ENCODE measurements at places on chromosomes 7 and 10.
A peak's percentile ranks its signal among the peaks of the same experiment; 100 is the strongest.

DNA sequence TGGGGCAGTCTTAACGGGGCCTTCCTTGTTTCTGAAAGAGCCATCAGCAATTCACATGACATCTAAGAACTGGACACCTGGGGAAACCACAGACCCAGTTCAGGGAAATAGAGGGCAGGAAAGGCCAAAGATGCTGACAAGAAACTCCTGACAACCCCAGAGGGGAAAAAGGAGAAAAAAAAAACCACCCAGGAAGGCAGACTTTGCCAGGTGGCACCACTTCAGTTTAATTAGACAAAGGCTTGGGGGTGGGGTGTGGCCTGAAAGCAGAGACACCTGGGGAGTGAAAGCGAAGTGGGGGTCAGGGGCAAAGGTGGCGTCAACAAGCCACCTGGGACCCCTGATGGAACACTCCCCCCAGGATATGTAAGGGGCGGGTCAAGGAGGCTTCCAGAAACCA is 53.6 kb downstream of the RAB11FIP2 start:
- no peaks in the 10 kb centered on the region for H3K27me3 ChIP-seq
- no peaks in the 10 kb centered on the region for H3K4me1 ChIP-seq
- no peak overlapping the region for H3K4me3 ChIP-seq
- H3K27ac ChIP-seq: no peak overlapping the region
- DNase-seq: no peak

- H3K36me3 ChIP-seq: no peaks in the 10 kb centered on the region
- no peak overlapping the region for H3K4me3 ChIP-seq
- no peaks in the 10 kb centered on the region for H3K27me3 ChIP-seq
Observed at GRCh38 chr7:101547916-101548661, 81.0 kb downstream of the MYL10 start.

- H3K27ac ChIP-seq: no peak overlapping the region
- H3K4me3 ChIP-seq: no peak overlapping the region
- H3K27me3 ChIP-seq: no peaks in the 10 kb centered on the region
- no peaks in the 10 kb centered on the region for H3K36me3 ChIP-seq
Observed at GRCh38 chr10:103064956-103065355, 128.1 kb downstream of the NT5C2 start.

- peaks cover 42% of the 10 kb centered on the region for H3K4me1 ChIP-seq
- H3K27me3 ChIP-seq: no peaks in the 10 kb centered on the region
- H3K4me3 ChIP-seq: no peak overlapping the region
- no peak overlapping the region for H3K27ac ChIP-seq
- H3K36me3 ChIP-seq: no peaks in the 10 kb centered on the region
Observed at GRCh38 chr7:44750921-44751571, 2.4 kb downstream of the ZMIZ2 start.

DNA sequence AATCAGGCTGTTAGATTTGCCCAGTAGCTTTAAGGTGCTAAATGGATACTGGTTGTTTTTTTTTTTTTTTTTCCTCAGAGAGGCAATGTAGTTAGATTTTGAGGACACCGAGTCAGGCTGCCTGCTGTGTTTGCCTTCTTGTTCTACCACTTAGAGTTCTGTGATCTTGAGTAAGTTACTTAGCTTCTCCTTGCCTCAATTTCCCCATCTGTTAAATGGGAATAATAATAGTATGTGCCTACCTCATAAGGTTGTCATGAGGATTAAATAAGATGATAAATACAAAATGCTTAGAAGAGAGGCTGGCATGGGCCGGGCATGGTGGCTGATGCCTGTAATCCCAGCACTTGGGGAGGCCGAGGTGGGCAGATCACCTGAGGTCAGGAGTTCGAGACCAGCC is 14.6 kb downstream of the MORN4 start:
- H3K36me3 ChIP-seq: no peaks in the 10 kb centered on the region
- no peak overlapping the region for H3K4me3 ChIP-seq
- H3K4me1 ChIP-seq: no peaks in the 10 kb centered on the region
- no peaks in the 10 kb centered on the region for H3K27me3 ChIP-seq
- DNase-seq: no peak

- no peak for DNase-seq
- H3K27ac ChIP-seq: no peak overlapping the region
- H3K27me3 ChIP-seq: no peaks in the 10 kb centered on the region
- no peak overlapping the region for H3K4me3 ChIP-seq
- no peaks in the 10 kb centered on the region for H3K4me1 ChIP-seq
Observed at GRCh38 chr7:128672927-128673517, 930 bp downstream of the GARIN1A start.

DNA sequence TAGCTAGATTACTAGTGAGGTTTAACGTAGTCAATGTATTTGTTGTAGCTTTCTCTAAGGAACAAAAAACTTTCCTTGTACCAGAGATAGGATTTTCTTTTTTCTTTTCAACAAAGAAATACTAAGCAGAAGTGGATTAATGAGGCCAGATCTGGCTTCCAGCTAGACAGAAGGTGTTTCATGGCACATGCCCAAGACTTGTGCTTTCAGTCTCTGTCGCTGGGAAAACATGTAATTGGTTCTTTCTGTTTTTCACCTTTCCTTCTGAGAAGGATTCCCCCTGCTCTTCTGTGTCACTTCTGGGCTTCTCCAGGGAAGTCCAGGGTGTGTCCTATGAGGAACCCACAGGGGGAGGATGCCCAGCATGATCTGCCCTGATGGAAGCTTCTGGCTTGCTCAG is 492.2 kb downstream of the CCSER2 start:
- no peaks in the 10 kb centered on the region for H3K4me1 ChIP-seq
- no peaks in the 10 kb centered on the region for H3K36me3 ChIP-seq
- H3K27me3 ChIP-seq: no peaks in the 10 kb centered on the region

GRCh38 chr10:95476469-95477174 is 84.5 kb downstream of the SORBS1 start:
- peak overlapping the region; percentile 92 for H3K27ac ChIP-seq
- no peak for DNase-seq
- H3K4me3 ChIP-seq: no peak overlapping the region
- no peaks in the 10 kb centered on the region for H3K27me3 ChIP-seq
- H3K4me1 ChIP-seq: no peaks in the 10 kb centered on the region

DNA sequence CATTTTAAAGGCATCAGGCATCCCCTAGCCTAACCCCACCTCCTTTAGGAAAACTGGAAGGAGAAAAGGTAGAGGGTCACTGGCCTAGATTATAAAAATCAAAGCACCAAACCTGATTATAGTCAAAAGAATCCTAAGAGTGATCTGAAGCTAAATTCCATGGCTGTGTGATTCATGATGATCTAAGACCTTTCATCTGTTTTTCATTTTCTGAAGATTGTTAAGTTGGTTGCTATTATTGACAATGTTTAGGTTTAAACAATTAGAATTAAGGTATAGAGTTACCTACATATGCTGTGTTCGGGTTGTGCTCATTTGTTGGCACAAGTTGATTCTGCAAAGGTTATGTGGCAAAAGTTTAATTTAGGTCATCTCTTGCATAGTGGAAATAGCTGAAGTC is 148.7 kb downstream of the BICC1 start:
- H3K4me3 ChIP-seq: no peak overlapping the region
- no peak overlapping the region for H3K27ac ChIP-seq
- no peak for DNase-seq
- no peaks in the 10 kb centered on the region for H3K27me3 ChIP-seq
- no peaks in the 10 kb centered on the region for H3K4me1 ChIP-seq
- H3K36me3 ChIP-seq: no peaks in the 10 kb centered on the region

DNA sequence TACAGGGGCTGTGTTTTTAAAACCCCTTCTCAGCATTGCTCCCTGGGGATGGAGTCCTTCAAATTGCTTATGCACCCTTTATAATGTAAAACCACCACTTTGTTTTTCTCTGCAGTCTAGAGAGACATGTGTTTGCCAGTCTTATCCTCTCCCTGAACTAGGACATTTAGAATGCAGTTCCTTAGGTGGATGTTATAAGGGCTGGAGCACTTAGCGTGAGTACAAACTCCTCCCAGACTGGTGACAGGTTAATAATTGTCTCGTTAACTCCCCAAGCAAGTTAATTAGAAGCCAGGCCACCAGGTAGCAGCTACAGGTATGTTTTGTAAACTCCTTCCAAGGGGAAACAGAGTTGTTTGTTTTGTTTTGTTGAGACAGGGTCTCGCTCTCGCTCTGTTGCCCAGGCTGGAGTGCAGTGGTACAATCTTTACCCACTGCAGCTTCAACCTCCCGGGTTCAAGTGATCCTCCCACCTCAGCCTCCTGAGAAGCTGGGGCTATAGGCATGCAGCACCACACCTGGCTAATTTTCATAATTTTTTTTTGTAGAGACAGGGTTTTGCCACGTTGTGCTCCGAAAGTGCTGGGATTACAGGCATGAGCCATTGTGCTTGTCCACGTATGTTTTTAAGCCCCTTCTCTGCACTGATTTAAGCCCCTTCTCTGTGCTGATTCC is 100.2 kb downstream of the FAM107B start:
- no peak for DNase-seq
- no peaks in the 10 kb centered on the region for H3K36me3 ChIP-seq
- no peak overlapping the region for H3K4me3 ChIP-seq
- H3K27me3 ChIP-seq: no peaks in the 10 kb centered on the region
- peaks cover 17% of the 10 kb centered on the region for H3K4me1 ChIP-seq
- no peak overlapping the region for H3K27ac ChIP-seq

DNA sequence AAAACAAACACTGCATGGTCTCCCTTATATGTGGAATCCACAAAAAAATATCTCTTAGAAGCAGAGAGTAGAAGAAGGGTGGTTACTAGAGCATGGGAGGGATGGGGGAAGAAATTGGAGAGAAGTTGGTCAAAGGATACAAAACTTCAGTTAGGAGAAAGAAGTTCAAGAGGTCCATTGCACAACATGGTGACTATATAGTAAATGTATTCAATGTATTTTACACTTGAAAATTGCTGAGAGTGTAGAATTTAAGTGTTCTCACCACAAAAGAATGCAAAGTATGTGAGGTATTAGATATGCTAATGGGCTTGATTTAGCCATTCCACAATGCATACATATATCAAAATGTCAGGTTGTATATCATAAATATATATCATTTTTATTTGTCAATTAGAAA is 232.0 kb upstream of the CELF2 start:
- no peaks in the 10 kb centered on the region for H3K36me3 ChIP-seq
- no peaks in the 10 kb centered on the region for H3K27me3 ChIP-seq
- no peak overlapping the region for H3K27ac ChIP-seq
- no peak overlapping the region for H3K4me3 ChIP-seq

All from esophagus squamous epithelium (tissue), 5 donors.